ELR (cell line): ENCODE measurements at places on chromosomes 12 and 14.

DNA sequence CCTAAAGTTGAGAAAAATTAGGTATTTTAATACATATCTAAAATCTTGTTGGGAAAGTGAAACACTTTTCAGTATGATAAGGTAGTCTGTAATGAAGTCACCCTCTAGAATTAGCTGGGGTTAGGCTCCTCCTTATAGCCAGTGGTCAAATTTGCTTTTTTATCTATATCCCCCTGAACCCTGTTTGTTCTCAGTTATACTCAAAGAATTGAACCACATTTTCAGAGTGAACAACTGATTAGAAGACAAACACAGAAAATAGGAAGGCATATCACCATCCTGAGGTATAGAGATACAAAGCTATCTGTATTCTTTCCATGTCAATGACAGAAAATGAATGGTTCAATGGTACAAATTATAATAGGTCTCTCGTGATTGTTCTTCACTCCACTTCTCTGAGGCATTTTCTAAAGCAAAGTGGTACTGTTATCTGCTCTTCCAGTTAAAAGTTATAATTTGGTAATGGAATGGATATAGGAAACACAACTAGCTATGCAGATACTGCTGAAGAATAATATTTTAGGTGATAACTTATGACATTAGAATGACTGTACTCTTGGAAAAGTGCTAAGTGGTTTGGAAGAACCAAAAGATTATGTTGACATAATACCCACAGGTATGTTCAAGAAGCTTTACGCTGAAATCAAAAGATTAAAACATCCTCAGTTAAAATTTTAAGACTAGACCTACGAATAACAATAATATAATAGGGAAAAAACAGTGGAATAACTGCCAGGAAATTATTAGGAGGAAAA is 27.6 kb downstream of the WASHC3 start:
- DNase-seq = no peak

DNA sequence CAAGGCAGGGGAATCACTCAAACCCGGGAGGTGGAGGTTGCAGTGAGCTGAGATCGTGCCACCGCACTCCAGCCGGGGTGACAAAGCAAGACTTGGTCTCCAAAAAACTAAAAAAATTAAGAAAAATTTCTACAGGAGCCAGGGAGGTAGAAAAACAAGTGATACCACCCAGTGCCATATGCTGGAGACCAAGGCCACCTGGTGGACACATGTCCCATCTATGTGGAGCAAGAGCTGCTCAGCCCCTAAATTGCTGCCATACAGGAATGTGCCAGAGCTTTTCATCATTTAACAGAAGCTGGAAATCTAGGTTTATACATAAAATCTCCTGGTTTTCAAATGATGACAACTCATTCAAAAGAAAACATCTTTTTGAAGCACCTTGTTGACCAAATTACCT is 61.4 kb upstream of the ELK3 start:
- DNase-seq = peak; percentile 21

- peak; percentile 61 for DNase-seq
Measured at GRCh38 chr14:28303248-28303647, 463.3 kb upstream of the FOXG1 start.

DNA sequence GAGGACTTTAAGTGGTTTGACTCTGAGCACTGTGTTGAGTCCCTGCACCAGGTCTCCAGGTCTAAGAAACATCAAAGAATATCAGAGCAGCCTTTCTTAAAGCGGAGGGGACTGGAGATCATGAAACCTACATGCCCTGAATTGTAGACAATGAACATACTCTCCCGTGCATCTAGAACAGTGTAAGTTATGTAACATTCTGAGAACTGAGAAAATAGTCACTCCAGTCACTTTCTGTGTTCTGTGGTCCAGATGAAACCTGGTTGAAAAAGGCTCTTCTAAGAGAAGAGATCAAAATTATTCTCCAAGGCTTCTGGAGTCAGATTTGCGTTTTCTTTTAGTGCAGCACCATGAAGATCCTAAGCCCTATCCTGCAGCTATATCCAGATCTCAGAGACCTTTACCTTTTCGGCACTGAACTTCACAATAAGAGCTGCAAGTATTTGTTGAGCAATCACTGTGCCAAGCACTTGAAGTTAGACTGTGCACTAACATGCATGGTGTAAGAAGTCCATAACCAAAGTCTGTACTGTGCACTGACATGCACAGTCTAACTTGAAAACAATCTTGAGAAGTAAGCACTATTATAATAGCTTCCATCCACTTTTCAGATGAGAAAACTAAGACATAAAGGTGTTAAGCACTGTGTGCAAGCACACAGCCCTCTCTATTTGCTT is 65.6 kb upstream of the TMEM263 start:
- DNase-seq = no peak

GRCh38 chr12:105748806-105749600 is 389.8 kb downstream of the NUAK1 start:
- DNase-seq = no peak

- DNase-seq = no peak
Measured at GRCh38 chr12:22904485-22904884, 279.5 kb downstream of the ETNK1 start.

GRCh38 chr12:5480218-5480937 is 48.5 kb downstream of the NTF3 start:
- no peak for DNase-seq

GRCh38 chr12:92717202-92717601 is 14.4 kb downstream of the PLEKHG7 start:
- peak; percentile 49 for DNase-seq

GRCh38 chr14:97349463-97349862 is 552.3 kb downstream of the VRK1 start:
- DNase-seq = no peak

DNA sequence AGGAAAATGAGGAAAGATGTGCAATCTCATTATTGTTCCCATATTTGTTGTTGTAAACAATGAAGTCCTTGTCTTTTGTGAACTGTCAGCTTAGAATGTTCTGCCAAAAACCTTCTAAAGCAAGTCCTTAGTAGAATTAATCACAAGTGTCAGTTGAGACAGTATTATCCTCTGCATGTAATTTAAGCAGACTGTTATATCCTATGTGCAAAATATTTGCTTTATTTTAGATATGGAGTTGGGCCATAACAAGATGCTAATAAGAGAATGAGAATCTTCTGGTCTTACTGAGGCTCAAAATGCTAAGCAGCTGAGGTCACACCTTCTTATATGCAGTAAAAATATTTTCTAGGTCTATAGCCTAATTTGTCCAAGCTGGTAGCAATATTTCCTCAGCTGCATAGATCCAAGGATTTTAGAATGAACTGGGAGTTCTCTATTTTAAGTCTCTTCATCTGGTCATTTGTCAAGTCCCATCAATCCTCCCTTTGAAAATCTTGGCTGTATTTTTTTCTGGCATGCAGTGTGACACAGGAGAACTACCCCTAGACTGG is 222.3 kb upstream of the NAV3 start:
- DNase-seq = no peak

DNA sequence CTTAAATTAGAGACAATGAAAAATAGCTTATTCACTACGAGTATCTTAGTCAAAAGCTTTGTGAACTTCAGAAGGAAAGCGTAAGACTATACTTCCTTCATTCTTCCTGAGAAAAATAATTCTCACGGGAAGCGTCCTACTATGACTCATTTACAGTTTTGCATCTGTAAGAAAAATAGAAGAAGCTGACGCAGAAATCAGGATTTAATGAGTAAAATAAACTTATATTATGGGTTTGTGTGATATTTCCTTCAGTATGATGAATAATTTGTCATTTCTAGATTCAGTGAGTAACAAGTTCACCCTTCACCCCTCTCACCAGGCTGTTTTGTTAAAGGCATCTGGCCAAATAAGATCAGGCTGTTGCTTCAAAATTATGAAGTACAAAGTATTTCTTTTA is 17.8 kb upstream of the PDE3A start:
- DNase-seq = peak; percentile 49

DNA sequence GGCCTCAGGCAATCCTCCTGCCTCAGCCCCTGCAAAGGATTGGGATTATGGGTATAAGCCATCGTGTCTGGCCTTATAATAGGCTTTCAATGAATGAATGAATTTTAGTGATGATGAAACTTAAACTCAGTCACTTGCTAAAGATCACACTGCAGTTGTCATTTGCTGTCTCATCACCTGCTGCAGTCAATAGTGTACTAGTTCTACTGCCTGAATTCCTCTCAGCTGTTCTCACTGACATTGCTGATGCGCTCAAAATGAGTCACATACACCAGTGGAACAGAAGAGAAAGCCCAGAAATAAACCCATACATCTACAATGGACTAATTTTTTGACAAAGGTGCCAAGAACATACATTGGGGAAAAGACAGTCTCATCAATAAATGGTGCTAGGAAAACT is 5.6 kb upstream of the SYNJ2BP start:
- DNase-seq = no peak

DNA sequence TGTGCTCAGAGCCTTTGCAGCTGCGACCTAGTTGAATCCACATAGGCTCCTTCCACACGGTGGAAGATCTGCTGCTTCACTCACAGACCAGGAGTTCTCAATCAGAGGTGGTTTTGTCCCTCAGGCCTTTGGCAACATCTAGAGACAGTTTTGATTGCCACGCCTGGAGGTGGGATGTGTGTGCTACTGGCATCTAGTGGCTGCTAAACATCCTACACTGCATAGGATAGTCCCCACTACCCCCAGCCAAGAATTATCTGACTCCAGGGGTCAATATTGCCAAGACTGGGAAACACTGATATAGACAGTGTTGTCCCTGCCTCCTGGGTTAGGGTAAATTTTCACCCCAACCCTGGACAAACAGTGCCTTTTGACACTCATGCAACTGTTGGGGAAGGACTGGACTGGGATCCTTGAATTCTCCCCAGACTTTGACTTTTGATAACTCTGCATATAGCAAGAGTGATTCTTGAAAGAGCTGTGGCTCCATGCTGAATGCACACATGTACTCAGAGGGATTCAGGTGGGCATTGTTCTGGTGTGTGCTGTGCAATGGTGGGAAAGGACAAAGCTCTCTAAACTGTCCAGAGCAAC is 39.8 kb downstream of the BAZ2A start:
- DNase-seq = peak; percentile 53

- no peak for DNase-seq
Measured at GRCh38 chr12:1375323-1375722, 219.1 kb downstream of the FBXL14 start.

- peak; percentile 60 for DNase-seq
Measured at GRCh38 chr12:11822081-11822834, 172.8 kb downstream of the ETV6 start.

DNA sequence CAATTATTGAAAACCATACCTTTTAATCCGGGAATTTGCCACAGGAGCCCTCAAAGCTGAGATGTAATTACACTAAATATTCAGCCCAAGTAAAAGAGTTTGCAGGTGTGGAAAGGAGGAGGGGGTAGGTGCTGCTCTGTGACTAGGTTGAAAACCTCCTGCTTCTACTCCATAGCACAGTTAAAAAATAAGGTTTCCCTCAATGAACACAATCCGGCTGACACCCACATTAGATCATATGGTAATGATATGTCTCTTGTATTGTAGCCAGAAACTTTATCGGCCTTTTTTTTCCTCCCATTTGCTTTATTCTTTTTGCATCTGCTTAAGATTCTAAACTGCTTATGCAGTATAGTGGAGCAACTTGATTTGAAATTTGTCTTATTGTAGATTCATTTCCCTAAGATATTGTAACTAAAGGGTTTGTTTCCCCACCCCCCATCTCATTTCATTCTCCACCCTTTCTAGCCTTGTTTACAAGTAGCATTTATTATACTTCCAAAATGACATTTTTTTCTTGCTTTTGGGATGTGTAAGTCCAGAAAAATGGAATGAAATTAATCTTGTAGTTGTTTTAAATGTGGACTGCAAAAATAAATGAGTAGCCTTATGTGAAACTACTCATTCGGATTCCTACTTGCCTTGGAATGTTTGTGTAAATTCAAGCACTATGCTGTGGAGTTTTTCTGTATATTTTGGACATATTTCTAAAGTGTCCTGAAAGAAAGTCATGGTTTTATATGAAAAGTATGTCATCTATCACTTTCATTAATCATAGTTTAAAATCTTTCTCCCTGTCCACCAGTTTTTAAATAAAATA is at the start of gene DCN:
Gene DCN (minus strand): TSS at position 182 of the 820 bp plus-strand sequence. CDS start 4,265 bp downstream, outside the sequence.
- peak; percentile 10 for DNase-seq

DNA sequence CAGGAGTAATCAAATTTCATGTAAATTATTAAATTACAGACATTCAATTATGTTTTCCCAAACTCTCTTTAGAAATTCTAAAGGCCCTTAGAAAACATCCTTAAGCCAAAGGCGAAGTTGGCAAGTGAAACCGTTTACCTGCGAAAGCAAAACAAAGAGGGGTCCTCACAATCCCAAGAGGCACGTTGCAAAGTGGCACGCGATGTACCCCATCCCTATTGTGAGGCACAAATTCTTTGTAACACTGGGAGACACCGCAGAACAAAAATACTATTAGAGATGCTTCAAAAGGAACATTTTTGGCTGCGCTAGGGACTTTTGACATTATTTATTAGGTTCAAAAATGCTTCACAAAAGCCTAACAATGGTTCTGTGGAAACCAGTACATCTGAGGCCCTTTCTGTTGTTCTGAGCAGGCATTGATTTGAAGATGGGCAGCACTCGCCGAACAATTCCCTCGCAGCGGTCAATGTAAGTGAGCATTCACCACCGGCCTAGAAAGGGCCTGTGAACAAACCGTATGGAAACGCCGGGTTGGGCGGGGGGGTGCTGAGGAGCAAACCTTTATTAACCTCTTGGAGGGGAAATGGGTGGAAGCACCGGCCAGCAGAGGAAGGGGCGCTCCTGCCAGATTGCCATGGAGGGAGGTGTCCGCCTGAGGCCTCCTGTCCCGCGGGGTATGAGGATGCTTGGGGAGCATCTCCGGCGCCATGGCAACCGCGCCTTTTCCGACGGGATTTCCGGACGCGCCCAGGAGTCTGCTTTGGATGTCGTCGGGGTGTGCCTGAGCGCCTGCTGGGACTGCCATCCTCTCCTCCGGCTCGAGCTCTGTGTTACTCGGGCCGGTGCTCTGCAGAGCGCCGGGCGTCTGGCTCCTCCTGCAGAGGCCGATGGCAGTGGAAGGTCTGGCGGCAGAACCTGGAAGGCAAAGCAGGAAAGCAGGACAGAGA is 193.9 kb downstream of the C12orf42 start:
- no peak for DNase-seq

GRCh38 chr14:96274543-96274942 is 18.5 kb downstream of the BDKRB1 start:
- DNase-seq = no peak

GRCh38 chr12:84043355-84043754 is 869.2 kb downstream of the SLC6A15 start:
- DNase-seq = no peak

- DNase-seq = peak; percentile 94
Measured at GRCh38 chr12:26831951-26832821, 808 bp downstream of the ITPR2 start.

DNA sequence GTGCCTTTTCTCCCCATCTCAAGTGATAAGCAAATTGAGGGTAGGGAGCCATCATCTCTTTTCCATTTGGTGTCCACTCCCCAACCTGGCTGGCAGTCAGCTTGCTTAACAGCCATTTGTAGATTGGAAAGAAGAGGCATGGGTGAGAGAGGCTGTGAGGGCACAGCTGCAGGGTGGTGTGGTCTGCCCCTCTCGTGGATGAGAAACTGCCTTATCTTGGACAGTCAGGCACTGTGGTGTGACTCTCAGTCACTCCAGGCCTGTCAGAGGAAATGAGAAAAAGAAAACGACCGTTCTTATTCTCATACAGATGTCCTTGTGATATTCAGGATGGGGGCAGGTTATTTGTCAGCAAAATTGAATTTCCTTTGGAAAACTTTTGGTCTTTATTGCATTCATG is 65.1 kb upstream of the SRSF5 start:
- no peak for DNase-seq
